ENCODE measurements at places on chromosomes 12 and 14. TPM values are rescaled to one million over a fixed set of nuclear protein-coding genes. Genes with fewer than 3 reads are reported as not detected.

ACSS3 gene
- total RNA-seq, result 18.0 TPM

SOAT2 gene
- not detected for total RNA-seq

TRHDE gene
- total RNA-seq, result 1.6 TPM

ACRBP gene
- total RNA-seq, result 0.26 TPM

ASPG gene
- total RNA-seq, result not detected

TPPP2 gene
- not detected for total RNA-seq

MAP4K5 gene
- 71.9 TPM for total RNA-seq

OR6C2 gene
- not detected for total RNA-seq

CCDC197 gene
- total RNA-seq, result not detected

RASSF9 gene
- 3.9 TPM for total RNA-seq

SDS gene
- not detected for total RNA-seq

TRIM9 gene
- 0.73 TPM for total RNA-seq

KRT5 gene
- total RNA-seq, result 0.52 TPM

RNASE7 gene
- not detected for total RNA-seq

RNASE1 gene
- total RNA-seq, result 1.6 TPM

GPR135 gene
- 4.9 TPM for total RNA-seq
